ENCODE measurements at places on chromosomes 2 and 18.

DNA sequence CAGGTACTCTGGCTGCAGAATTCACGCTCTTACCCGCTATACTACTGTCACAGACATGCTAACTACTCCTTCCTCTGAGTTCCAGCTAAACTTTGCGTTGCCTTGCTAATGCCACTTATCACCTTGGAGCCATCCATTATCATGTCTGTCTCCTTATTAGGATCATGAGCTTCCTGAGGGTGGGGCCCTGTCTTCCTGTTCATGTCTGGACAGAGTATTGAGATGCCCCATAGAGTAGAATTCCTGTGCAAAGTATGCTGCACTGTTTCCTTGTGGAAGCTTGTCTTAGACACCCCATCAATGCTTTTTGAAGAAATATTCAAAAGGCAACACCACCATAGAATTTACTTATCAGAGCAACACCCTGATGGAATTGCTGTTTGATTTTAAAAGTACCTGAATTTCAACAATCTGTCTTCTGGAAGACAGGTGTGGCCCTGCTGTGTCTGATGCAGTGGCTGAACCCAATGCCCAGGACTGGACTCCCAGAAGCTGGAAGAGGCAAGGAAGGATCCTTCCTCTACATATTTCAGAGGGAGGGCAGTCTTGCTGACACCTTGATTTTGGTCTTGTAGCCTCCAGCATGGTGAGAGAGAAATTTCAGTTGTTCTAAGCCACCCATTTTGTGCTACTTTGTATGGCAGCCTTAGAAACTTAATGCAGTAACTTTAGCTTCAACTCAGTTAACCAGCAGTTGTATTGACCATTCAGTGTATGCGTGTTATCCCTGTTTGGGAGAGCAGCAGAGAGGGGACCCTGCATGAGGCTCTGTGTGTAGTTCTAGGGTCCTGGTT, 5.6 kb downstream of the LAMA3 start:
- no peak for DNase-seq

DNA sequence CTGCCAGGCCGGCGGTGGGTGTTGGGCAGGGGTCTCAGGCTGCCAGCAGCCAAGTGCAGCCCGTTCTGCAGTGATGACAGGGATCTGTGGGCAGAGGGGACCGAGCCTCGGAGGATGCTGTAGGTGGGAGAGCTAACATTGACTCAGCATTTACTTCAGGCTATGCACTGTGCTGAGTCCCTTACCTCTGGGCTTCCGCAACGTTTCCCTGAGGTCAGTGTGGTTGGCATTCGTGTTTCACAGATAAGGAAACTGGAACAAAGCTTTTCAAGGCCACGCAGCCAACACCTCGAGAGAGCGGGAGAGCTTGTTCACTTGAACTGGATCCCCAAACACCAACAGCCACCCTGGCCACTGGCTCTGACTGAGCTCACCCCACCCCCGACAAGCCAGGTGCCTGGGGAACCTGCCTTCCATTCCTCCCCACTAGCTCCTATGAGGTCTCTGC, 839 bp upstream of the GPR148 start:
- no peak for DNase-seq

DNA sequence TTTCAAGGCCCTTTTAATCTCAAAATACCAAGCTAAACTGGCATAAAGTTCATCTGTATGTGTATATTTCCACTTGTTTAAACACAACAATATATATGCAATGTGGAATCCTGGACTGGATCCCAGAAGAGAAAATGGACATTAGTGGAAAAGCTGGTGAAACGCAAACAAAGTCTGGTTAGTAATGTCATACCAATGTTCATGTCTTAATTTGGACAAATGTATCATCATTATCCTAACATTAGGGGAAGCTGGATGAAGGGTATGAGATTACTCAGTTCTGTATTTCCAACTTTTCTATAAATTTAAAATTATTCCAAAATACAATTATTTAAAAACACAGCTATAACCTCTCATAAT, 3.8 kb downstream of the SP3 start:
- DNase-seq: no peak

DNA sequence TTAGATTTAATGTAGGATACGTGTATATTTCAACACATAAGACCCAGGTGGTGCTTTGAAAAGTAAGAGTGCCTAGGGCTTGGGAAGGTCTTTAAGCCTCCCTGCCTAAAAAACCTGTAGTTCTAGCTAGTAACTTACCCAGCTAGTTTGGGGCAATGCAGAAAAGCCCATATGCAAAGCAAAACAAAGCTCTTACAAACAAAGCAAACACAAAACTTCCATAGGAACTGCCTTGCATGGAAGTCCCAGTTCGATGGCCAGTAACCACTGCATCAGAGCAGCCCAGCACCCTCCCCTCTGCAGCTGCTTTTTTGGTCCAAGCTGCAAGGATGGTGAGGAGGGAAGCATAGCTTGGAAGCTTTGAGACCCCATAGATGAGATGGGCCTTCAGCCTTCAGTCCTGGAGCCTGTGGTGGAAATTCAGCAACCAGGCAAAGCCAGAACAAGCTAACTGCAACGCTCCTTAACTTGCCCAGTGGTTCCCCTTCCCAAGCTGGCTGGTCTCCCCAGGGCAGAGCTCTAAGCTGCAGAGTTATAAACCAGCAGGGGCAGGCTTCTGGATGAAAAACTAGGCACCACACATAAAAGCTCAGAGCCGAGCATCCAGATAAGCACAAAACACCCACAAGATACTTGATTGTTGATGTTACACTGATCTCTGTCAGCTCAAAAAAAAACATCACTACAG, 16.2 kb downstream of the C2orf76 start:
- no peak for DNase-seq

- DNase-seq: no peak
These were observed 42.7 kb downstream of the MBD5 start for GRCh38 chr2:148063633-148064032.

- no peak for DNase-seq
These were observed 495 bp upstream of the TTC32 start for GRCh38 chr2:19902216-19902740.

Data from AG10803 (cell line).